ENCODE measurements at places on chromosomes 5 and 9. TPM values are rescaled to one million over a fixed set of nuclear protein-coding genes. Genes with fewer than 3 reads are reported as not detected.
A peak's percentile ranks its signal among the peaks of the same experiment; 100 is the strongest.

DNA sequence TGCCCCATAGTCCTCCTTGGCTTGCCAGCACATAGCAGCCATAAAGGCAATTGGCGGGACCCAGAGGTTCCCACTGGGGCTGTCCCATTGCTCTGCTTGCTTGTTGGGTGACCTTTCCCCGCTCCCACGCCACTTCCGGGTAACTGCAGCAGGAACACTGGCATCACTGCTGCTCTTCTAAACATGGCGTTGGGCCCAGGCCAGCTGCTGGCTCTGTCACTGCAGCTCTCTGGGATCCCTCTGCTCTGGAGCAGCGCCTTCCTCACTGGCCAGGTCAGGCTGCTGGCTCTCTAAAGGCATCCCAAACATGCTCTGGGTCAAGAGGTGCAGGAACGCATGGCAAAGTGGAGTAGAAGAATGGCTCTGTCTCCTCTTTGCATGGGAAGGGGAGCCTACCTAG is 92.9 kb downstream of the DRD1 start:
- no peak for DNase-seq
- H3K4me3 ChIP-seq = no peak overlapping the region
- H3K4me1 ChIP-seq = no peaks in the 10 kb centered on the region
- H3K27me3 ChIP-seq = no peaks in the 10 kb centered on the region
- no peak overlapping the region for H3K27ac ChIP-seq

DNA sequence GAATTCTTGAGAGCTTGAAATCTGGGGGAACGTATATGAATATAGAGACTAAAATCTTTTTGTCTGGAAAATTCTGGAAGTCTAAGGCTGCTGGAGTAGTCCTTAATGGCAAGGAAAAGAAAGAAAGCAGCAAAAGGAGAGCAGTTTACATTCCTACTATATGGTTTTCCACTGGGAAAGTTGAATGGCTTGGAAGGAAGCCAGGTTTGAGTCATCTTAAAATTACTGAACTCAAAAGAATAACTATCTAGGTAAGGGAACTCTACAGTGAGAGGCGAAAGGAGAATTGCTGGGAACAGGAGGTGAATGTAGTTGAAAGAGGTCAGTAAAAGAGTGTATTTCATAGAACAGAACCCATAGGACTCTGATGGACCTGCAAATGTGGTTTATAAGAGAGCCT is 258.1 kb upstream of the EDIL3 start:
- no peaks in the 10 kb centered on the region for H3K27me3 ChIP-seq
- no peak for DNase-seq
- H3K4me1 ChIP-seq = no peaks in the 10 kb centered on the region
- no peaks in the 10 kb centered on the region for H3K36me3 ChIP-seq
- H3K4me3 ChIP-seq = no peak overlapping the region

GRCh38 chr9:1948541-1948940 is 66.6 kb upstream of the SMARCA2 start:
- no peak for DNase-seq
- no peak overlapping the region for H3K4me3 ChIP-seq
- no peaks in the 10 kb centered on the region for H3K36me3 ChIP-seq
- no peak overlapping the region for H3K27ac ChIP-seq

DNA sequence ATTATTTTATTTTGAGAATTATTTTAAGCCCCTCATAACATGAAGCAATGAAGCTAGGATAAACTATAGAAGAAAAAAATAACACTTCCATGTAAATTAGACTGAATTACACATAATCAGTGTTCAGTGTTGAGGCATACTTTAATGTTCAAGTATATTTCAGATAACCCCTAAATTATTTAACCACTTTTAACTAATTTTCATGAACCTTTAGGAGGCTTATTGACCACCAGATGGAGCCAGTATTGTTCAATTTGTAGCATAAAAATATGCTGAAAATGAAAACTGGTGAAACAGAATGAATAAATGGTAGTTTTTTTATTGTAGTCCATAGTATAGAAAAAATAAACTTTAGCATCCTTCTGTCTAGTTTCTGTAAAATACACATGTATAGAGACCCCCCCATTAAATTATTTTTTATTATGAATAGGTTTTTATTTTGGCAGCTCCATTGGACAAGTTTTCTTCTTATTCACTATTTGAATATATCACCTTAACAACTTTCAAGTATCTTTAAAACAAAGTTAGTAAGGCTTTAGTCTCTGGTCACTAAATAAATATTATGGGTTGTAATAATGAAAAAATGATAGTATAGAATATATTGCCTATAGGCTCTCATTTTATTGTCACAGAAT is 190.1 kb downstream of the CWC27 start:
- no peak overlapping the region for H3K27ac ChIP-seq
- no peaks in the 10 kb centered on the region for H3K4me1 ChIP-seq
- H3K4me3 ChIP-seq = no peak overlapping the region

GRCh38 chr5:123033157-123033671 is 3.3 kb downstream of the PPIC start:
- no peaks in the 10 kb centered on the region for H3K27me3 ChIP-seq
- H3K4me3 ChIP-seq = no peak overlapping the region
- H3K27ac ChIP-seq = no peak overlapping the region

DNA sequence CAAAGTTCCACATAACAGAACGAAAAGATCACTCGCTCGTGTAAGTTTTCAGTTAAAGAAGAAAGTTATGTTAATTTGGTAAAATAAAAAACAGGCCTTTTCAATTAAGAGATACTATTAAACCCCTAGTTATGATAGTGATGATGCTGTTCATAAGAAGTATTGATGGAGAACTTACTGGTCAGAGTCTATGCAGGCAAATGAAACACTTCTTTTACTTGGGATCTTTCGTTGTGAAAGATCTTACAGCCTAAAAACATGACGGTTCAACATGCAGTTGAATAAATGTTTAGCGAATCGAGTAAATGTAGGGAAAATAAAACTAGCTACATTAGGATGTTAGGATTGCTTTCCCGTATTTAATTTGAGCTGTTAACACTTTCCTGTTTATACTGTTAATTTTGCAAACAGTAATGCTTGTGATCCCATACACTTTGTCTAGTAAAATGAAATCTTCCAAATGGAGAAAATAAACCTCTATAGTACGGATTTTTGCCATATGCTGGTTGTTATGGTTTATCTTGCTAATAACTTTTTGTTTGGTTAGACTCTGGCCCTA is 2.0 kb downstream of the RHOBTB3 start:
- DNase-seq = no peak
- peak overlapping the region; percentile 26 for H3K27ac ChIP-seq
- peak overlapping the region; percentile 17 for H3K4me3 ChIP-seq
- H3K27me3 ChIP-seq = no peaks in the 10 kb centered on the region
- H3K36me3 ChIP-seq = no peaks in the 10 kb centered on the region

DNA sequence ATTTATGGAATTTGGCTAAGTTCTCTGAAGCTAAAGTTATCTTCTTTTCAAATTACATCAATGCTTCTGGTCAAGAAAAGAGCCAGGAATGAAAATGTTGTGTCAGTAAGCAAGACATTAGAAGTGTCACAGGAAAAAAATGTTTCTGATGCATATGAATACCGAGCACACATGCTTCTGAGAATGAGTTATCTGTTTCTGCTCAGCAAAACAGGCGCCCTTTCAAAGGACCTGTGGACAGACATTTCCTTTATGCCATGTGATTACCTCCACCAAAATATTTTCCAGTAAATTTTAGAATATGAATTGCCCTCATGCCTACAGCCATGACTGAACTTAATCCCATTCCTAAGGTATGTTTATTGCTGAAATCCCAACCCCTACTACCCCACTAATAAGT is 55.4 kb upstream of the RNF180 start:
- H3K4me3 ChIP-seq = no peak overlapping the region
- no peak overlapping the region for H3K27ac ChIP-seq
- no peaks in the 10 kb centered on the region for H3K36me3 ChIP-seq
- no peaks in the 10 kb centered on the region for H3K27me3 ChIP-seq
- H3K4me1 ChIP-seq = no peaks in the 10 kb centered on the region

GRCh38 chr5:93874080-93874479 is 132.7 kb upstream of the POU5F2 start:
- H3K4me1 ChIP-seq = no peaks in the 10 kb centered on the region
- H3K36me3 ChIP-seq = no peaks in the 10 kb centered on the region
- H3K4me3 ChIP-seq = no peak overlapping the region
- no peaks in the 10 kb centered on the region for H3K27me3 ChIP-seq

DNA sequence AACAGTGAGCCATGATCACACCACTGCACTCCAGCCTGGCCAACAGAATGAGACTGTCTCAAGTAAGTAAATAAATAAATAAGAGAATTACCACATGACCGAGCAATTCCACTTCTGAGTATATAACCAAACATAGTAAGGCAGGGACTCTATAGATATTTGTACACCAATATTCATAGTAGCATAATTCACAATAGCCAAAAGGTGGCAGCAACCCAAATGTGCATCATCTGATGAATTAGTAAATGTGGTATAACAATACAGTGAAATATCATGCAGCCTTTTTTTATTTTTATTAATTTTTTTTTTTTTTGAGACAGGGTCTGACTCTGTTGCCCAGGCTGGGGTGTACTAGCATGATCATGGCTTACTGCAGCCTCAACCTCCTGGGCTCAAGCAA is 33.1 kb downstream of the ALDH7A1 start:
- no peak overlapping the region for H3K4me3 ChIP-seq
- no peaks in the 10 kb centered on the region for H3K27me3 ChIP-seq
- H3K36me3 ChIP-seq = peaks cover 28% of the 10 kb centered on the region

PCDHGA4 gene
- 0.92 TPM for total RNA-seq

DNA sequence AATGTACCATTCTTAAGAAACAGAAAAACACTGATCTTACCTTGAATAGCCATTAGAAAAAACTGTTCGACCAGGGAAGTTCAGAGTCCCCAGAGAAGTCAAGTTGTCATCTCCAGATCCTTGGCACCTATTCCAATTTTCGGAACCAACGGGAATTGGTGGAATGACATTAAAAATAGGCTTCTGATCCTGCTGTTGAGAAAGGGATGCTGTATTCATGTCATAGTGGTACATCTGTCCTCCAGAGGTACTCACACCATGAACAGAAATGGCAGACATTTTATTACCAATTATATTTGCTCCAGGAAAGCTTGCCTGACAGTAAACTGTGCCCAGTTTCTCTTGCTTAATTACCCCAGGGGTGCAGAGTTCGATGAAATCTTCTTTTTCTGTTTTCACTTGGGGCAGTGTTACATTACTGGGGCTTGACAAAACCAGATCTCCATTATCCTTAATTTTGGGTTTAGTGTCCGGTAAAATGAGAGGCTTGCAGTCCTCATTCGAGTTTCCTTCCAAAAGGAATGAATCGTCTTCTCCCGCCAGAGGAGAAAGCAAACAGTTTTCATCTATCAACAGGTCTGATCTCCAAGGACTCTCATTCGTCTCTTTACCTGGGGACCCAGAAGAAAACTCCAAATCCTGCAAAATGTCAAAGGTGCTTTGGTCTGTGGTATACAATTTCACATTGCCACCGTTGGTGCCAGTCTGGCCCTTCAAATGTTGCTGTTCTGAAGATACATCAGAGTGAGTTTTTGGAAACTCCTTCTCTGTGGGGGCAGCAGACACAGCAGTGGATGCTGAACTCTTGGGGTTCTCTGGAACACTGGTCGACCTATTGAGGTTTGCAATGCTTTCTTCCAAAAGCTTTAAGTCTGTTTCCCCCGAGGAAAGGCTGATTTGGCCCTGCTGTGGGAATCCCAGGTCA is 3.6 kb downstream of the NR3C1 start:
- H3K4me1 ChIP-seq = peaks cover 31% of the 10 kb centered on the region
- H3K27ac ChIP-seq = peak overlapping the region; percentile 99
- peak overlapping the region; percentile 78 for H3K4me3 ChIP-seq
- H3K27me3 ChIP-seq = no peaks in the 10 kb centered on the region

GRCh38 chr5:171571663-171572062 is 152.2 kb downstream of the FGF18 start:
- H3K36me3 ChIP-seq = no peaks in the 10 kb centered on the region
- no peaks in the 10 kb centered on the region for H3K27me3 ChIP-seq
- H3K4me1 ChIP-seq = no peaks in the 10 kb centered on the region
- no peak overlapping the region for H3K4me3 ChIP-seq

- no peaks in the 10 kb centered on the region for H3K4me1 ChIP-seq
- no peak overlapping the region for H3K4me3 ChIP-seq
- no peak overlapping the region for H3K27ac ChIP-seq
- no peaks in the 10 kb centered on the region for H3K36me3 ChIP-seq
- DNase-seq = no peak
These were observed 47.9 kb upstream of the HSPA9 start for GRCh38 chr5:138623053-138623452.

GRCh38 chr5:79093762-79094161 is 17.8 kb upstream of the BHMT start:
- H3K27me3 ChIP-seq = no peaks in the 10 kb centered on the region
- H3K27ac ChIP-seq = peak overlapping the region; percentile 75
- no peak overlapping the region for H3K4me3 ChIP-seq
- no peak for DNase-seq
- peaks cover 37% of the 10 kb centered on the region for H3K4me1 ChIP-seq

NEUROG1 gene
- total RNA-seq = not detected

DNA sequence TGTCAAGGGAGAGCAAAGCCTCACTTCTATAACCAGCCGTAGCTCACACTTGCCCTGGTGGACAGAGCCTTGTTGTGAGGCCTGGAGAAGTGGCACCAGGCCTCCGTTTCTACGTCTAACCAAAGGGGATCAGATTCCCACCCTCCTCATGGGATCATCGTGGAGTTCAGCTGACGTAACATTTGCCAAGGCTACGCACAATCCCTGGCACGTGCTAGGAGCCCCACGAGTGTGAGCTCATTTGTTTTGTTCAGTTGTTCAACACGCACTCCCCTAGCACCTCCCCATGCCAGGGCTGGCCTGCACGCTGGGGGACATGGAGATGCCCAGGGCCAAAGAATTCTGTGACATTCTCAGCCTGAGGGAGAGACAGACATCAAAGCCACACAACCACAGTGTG is 23.1 kb downstream of the ADGRD2 start:
- H3K27me3 ChIP-seq = peaks cover 5% of the 10 kb centered on the region
- H3K4me1 ChIP-seq = no peaks in the 10 kb centered on the region
- H3K4me3 ChIP-seq = no peak overlapping the region
- no peak overlapping the region for H3K27ac ChIP-seq
- no peak for DNase-seq

DNA sequence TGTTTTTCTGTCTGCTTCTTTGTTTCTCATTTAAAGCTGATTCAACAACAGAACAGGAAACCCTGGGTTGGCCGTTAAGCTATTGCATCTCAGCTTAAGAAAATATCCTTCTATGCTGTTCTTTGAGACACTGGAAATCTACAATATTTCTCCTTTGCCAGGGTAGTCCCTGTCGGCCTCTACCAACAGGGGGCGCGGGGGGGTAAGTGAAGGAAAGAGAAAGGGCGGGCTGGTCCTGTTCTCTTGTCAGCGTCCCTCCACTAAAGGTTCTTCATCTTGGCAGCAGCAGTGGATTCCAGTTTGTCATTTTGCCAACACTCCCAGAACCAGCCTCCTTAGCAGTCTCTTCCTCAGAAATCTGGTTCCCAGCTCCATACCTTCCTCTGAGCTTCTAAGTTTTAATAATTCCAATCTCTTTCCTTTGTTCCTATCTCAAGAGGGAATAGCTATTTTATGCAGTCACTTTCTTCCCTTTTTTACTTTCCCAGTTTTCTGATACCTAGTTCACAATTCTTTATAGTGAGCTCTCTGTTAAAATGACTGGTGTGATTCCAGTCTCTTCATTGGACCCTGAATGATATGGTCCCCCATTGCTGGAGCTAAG is 222.3 kb downstream of the GLIS3 start:
- no peaks in the 10 kb centered on the region for H3K36me3 ChIP-seq
- peak; percentile 59 for DNase-seq
- H3K4me3 ChIP-seq = no peak overlapping the region

GRCh38 chr5:175104677-175105076 is 339.3 kb downstream of the DRD1 start:
- no peaks in the 10 kb centered on the region for H3K27me3 ChIP-seq
- no peaks in the 10 kb centered on the region for H3K36me3 ChIP-seq
- H3K4me1 ChIP-seq = peaks cover 8% of the 10 kb centered on the region
- DNase-seq = no peak

Data from liver (tissue), 10 donors.